Dermis blood vessel endothelial cell (primary cell): ENCODE measurements at places on chromosomes 5 and 9.

GRCh38 chr5:142411656-142412425, 87.0 kb upstream of the SPRY4 start:
- DNase-seq, result no peak

GRCh38 chr9:127598839-127599549, 13.1 kb upstream of the STXBP1 start:
- DNase-seq, result no peak

- DNase-seq, result peak; percentile 52
Measured at GRCh38 chr5:78591972-78592700, 56.4 kb downstream of the LHFPL2 start.

- no peak for DNase-seq
Measured at GRCh38 chr9:133591116-133591910, 17.9 kb downstream of the FAM163B start.

DNA sequence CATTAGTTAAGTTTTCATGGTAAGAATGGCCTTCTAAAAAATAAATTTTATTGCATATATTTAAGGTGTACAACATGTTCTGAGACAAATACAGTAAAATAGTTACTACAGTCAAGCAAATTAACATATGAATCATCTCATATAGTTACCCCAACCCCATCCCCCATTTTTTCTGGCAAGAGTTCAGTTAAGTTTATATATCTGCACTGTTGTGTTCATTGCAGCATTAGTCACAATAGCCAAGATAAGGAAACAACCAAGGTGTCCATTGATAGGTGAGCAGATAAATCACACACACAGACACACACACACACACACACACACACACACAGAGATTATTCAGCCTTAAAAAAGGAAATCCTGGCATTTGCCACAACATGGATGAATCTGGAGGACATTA, 37.2 kb upstream of the OTULIN start:
- DNase-seq, result no peak

DNA sequence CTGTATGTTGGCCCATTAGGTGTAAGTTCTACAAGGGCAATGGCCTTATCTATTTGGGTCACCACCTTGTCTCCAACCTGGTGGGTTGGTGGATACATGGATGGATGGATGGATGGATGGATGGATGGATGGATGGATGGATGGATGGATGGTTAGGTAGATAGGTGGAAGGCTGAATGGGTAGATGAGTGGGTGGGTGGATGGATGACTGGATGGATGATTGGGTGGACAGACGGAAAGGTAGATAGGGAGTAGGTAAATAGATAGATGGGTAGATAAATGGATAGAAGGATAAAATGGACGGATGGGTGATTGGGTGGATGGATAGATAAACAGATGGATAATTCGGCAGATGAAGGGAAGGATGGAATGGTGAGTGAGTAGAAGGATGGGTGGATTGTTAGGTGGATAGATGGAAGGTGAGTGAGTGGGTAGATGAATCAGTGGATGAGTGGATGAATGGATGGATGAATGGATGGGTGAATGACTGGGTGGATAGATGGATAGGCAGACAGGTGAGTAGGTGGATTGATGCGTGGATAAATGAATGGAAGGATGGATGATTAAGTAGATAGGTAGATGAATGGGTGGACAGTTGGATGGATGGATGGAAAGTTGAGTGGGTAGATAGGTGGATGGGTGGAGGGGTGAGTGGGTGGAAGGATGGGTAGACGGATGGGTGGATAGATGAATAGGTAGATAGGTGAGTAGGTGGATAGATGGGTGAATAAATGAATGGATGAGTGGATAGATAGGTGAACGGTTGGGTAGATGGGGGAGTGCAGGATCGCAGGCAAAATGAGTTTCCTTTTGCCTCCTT, 83.1 kb upstream of the FBXW11 start:
- DNase-seq, result no peak

DNA sequence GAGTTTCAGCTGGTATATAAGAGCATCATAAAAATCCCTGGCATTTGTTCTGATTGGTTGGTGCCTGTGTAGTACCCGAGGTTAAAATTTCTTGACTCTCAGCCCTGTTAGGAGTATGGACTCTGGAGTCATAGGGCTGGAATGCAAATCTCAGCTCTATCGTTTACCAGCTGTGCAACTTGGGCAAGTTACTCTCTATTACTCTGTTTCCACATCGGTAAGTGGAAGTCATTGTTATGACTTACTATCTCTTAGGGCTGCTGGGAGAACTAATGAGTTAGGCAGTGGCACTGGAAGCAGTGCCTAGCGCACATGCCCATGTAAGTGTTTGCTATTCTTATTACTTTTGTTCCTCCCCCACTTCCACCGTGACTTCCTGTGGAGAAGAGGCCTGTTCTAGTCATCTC, 141.6 kb downstream of the BOD1 start:
- peak; percentile 35 for DNase-seq
